ENCODE measurements at places on chromosomes 6 and 20.

DNA sequence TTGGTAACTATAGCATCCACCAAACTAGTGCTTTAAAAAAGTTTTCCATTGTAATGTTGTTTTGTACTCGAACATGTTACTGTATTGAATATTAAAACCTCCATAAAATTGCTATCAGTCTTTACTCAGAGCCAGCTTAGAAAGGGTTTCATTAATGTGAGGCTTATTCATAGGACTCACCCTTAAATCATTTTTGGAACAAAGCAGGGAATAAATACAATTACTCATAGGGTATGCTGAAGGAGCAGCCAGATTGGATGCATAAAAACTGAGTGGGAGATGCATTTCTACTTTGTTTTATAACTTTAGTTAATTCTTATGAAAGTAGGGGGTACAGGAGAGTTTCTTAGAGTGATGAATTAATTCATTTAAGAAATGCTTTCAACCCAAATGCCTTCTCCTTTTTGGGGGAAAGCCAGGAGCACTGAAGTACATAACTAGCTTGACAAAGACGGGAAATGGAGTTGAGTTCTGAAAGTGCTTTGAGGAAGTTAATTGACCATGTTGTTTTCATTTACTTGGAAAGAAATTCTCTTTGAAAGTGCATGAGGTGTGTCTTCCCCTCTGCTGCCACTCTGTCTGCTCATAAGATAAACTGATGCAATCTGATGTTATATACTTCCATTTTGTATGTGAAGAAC lies 90.3 kb downstream of the RNF144B start:
- peak; percentile 75 for DNase-seq

GRCh38 chr6:84779380-84779779 lies 15.0 kb upstream of the TBX18 start:
- DNase-seq = no peak

GRCh38 chr6:22471132-22471690 lies 98.2 kb upstream of the HDGFL1 start:
- peak; percentile 82 for DNase-seq

DNA sequence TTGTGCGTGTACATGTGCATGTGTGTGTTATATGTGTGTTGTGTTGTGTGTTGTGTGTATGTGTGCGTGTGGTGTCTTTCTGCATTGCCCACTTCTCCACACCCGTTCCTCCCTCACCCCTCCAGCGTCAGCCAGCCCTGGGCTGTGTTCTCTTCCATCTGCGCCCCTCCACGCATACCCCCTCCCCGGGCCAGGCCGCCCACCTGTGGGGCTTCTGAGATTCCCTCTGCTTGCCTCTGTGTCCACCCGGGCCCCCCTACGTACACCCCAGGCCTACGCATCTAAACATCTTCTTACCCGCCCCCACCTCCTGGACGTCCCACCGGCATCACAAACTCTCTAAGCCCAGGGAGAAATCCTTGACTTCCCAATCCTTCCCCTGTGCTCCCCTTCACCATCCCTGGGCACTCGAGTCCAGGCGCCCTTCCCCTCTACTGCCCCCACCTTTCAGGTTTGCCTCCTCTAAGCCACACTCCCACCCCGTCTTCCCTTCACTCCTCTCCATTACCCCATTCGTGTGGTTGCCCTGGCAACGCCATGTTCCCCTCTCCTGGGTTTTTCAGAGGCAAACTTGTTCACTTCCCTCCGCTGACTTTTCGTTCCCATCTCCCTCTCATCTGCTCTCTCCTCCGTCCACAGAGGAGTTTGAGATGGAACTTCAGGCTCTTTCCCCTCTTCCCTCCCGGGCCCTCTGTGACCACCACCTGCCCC lies 81.7 kb upstream of the NNAT start:
- DNase-seq = no peak

DNA sequence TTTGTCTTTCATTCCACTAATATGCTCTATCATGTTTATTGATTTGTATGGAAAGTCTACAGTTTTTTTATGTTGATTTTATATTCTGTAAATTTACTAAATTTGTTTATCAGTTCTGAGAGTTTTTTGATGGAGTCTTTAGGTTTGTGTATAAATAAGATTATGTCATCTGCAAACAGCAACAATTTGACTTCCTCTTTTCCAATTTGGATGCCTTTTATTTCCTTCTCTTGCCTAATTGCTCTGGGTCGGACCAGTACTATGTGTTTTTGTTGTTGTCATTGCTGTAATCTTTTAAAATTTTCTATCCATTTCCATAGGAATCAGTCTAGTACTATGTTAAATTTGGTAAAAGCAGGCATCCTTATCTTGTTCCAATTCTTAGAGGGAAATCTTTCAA lies 31.5 kb upstream of the POLR1H start:
- DNase-seq = no peak

DNA sequence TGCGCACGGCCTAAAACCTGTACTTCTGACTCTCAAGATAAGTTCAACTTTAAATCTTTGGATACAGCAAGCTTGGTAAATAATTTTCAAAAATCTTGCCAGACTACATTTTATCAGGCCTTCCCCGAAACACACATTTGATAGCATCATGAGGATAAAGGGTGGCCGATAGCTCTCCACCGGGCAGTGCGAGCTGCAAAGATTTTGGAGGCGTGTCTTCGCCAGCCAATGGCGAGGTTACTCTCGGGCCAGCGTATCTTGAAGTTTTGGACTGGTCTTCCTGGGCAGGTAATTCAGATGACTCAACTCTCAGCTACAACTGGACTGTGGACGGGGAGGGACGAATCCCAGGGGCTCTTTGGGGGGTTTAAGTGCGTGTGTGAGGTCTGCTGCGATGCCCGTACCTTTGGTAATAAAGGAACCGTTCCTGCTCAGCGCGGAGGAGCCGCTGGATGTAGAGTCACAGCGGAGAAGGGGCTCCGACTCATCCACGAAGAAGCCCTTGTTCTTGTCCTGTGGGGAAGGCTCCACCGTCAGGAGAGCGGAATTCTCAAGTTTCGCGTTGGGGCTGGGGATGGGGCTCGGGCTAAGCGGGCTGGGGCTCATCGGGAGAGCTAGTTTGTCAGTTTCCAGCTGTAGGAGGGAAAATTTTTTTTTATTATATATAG lies 75.3 kb downstream of the TNFRSF21 start:
- DNase-seq = no peak

DNA sequence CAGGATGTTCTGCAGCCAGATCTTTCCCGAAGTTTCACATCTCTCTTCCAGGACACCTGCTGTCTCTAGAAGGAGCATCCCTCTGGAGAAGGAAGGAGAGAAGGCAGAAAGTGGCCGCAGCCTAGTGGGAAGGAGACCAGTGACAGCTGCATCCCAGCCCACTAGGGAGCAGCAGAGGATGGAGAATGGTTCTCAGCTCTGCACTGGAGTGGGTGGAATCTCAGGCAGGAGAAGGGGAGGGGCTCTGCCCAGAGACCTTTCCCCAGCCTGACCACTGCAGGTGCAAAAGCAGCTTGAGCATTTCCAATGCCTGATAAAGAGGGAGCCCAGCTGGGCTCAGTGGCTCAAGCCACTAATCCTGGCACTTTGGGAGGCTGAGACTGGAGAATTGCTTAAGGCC lies 32.3 kb downstream of the NCR2 start:
- peak; percentile 82 for DNase-seq

GRCh38 chr6:113539202-113539601 lies 317.9 kb upstream of the MARCKS start:
- DNase-seq = peak; percentile 52

GRCh38 chr6:34074064-34074742 lies 71.7 kb downstream of the GRM4 start:
- peak; percentile 22 for DNase-seq

DNA sequence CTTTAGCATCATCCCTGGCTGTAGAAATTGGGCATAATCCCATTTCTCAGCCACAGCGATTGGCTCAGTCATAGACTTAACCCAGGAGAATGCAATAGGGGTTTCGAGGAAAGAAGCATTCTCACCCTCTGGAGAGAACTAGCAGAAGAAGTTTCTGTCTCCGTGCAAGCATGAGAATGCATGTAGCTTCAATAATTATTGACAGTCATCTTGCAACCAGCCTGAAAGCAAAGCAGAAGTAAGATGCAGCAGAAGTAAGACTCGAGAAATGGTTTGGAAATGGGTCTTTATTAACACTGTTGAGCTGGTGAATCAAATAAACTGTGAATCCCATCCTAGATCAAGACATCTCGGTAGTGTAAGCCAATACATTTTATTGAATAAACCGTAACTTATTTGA lies 828.8 kb upstream of the GJE1 start:
- no peak for DNase-seq

DNA sequence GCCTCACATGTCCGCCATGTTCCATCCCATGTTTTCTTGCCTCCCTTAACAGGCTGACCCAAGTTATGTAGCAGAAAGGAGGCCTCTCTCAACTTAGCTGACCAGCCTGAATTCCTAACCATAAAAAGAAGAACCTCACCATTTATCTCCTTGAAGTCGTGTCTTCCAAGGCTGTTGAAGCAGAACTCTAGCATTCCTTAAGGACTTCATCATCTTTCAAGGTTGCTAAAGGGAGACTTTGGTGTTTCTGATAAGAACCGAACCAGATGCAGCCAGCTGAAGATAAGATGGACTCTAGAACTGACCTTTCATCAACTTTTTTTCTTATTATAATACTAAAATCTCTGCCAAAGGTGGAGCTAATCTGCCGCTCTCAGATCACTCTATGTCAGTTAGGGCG lies 571.7 kb upstream of the SLC35B3 start:
- DNase-seq = no peak

DNA sequence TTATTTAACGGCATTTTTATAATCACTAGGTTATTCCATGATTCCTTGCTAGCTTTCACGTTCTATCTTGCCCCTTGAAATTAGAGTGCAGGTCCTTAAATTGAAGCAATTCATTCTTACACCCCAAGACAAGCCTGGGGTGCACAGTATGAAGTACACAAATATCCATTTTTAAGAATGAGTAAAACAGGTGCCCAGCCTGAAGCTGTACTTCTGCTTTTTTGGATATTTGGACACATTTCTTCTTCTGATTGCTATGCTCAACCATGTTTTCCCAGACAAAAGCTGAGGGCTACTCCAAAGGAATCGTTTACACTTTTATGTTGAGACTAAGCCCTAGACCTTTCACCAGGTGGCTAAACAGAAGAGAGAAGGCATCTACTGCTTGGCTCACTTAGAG lies 7.9 kb upstream of the TAGAP start:
- DNase-seq = no peak

DNA sequence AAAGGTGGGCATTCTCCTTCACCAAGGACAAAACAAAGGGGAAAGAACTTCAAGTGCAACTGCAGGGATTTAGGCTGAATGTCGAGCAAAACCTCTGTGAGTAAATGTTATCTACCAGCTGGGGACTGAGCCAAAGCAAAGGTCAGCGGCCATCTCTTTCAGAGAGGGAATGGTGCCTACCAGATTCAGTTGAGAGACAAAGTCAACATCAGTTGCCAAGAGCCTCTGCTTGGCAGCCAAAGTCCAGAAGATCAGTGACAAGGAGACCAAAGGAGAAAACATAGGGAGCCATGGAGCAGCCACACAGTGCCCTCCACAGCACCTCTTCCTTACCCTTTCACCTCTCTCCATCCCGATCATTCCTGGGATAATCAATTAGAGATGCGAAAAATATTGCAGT lies 472.5 kb downstream of the KIF16B start:
- no peak for DNase-seq

DNA sequence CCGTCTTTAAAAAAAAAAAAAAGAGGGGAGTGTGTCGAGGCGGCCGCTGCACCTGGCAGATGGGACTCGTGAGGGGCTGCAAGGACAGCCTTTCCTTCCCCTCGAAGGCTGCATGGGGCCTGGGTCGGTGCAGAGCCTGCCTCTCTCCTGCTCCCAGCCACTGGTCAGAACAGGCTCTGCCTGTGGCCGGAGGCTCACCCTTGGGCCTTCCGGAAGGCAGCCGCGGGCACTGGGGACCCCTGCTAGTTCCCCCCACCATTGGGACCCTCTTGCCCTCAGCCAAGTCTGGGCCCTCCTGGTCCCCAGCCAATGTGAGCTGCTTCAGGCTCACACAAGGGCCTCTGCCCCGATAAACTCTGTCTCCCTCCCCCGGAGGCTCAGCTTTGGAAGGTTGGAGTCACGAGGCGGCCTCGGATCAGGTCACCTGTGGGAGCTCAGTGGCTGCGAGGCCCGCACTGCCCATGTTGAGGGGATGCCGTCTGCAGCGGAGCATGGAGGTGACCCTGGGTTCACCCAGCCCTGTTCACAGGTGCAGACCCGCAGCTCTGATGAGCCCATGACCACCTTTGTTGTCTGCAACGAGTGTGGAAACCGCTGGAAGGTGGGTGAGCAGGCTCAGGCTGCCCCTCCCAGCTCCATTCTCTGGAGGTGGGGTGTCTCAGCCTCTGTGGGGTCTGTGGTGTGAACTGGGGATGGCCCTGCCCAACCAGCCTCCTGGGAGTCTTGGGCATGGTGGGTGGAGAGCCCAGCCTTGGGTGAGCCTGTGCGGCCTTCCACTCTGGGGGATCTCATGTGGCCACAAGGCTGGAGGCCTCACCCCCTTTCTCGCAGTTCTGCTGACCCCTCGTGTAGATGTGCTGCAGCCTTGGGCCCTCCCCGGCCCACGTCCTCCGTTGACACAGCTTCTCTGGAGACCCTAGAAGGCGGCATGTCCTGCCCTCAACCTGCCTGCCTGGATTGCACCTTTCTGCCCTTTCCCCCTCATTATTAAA lies 7.7 kb downstream of the RGS19 start:
- no peak for DNase-seq

DNA sequence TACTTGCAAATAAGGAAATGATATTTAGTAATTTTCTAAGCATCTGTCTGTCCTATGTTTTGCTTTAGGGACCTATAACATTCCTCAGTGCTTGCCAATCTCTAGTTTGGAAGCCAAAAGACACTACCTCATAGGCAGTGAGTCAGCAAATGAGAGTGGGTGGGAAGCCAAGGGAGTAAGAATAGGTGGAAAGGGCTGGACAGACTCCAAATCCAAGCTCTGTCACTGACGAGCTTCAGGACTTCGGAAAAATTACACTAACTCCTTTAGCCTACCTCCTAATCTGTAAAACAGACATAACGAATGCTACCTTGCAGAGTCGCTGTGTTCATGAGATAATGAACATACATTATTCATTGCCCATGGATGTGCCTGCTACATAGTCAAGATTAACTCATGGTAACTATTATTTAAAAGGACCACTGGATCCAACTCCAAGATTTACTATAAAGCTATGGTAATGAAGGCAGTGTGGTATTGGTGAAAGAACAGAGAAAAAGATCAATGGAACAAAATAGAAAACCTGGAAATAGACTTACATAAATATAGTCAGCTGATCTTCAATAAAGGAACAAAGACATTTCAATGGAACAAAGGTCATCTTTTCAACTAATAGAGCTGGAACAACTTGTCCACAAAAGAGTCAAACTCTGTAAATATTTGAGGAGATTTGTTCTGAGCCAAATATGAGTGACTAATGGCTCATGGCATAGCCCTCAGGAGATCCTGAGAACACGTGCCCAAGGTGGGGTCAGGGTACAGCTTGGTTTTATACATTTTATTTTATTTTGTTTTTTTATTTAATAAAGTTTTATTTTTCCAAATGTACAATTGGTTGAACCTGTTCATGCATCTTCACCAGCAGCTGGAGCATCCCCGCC lies 64.1 kb downstream of the FAM50B start:
- peak; percentile 97 for DNase-seq

Measured in astrocyte of the hippocampus (primary cell).